ENCODE measurements at places on chromosomes 16 and 17. TPM values are rescaled to one million over a fixed set of nuclear protein-coding genes. Genes with fewer than 3 reads are reported as not detected.
A peak's percentile ranks its signal among the peaks of the same experiment; 100 is the strongest.

GRCh38 chr17:58309918-58310259 is 18.7 kb downstream of the TSPOAP1 start:
- H3K4me1 ChIP-seq = no peaks in the 10 kb centered on the region
- H3K27ac ChIP-seq = no peak overlapping the region
- no peak overlapping the region for H3K4me3 ChIP-seq
- H3K27me3 ChIP-seq = no peaks in the 10 kb centered on the region

DNA sequence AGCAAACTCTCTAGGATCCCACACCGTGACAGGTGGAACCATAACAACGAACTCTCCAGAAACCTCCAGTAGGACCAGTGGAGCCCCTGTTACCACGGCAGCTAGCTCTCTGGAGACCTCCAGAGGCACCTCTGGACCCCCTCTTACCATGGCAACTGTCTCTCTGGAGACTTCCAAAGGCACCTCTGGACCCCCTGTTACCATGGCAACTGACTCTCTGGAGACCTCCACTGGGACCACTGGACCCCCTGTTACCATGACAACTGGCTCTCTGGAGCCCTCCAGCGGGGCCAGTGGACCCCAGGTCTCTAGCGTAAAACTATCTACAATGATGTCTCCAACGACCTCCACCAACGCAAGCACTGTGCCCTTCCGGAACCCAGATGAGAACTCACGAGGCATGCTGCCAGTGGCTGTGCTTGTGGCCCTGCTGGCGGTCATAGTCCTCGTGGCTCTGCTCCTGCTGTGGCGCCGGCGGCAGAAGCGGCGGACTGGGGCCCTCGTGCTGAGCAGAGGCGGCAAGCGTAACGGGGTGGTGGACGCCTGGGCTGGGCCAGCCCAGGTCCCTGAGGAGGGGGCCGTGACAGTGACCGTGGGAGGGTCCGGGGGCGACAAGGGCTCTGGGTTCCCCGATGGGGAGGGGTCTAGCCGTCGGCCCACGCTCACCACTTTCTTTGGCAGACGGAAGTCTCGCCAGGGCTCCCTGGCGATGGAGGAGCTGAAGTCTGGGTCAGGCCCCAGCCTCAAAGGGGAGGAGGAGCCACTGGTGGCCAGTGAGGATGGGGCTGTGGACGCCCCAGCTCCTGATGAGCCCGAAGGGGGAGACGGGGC is 1.3 kb downstream of the SPN start:
- H3K4me3 ChIP-seq = peak overlapping the region; percentile 90
- peaks cover 68% of the 10 kb centered on the region for H3K4me1 ChIP-seq
- DNase-seq = peak; percentile 29
- peak overlapping the region; percentile 84 for H3K27ac ChIP-seq
- peaks cover 3% of the 10 kb centered on the region for H3K36me3 ChIP-seq

The SUPT4H1 gene
- polyA plus RNA-seq = 147 TPM

The CCL1 gene
- polyA plus RNA-seq = not detected

The MYO1C gene
- polyA plus RNA-seq = 11.4 TPM

DNA sequence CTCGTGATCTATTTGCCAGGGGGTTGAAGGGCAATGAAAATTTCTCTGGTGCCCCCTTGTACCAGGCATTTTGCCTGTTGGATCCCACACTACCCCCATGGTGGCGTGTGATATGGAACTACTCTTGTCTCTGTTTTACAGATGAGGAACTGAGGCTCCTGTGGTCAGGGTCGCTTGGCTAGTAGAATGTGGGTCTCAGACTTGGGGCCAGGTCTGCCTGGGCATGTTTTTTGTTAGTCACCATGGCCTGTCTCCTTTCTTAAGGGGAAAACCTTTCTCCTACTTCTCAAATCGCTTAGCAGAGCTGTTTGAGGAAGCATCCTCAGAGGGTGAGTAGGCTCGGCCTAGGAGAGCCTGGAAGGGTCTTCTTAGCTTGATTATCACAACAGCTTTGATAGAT is 51.2 kb downstream of the CLEC16A start:
- no peak overlapping the region for H3K27ac ChIP-seq
- no peaks in the 10 kb centered on the region for H3K4me1 ChIP-seq
- H3K36me3 ChIP-seq = peaks cover 14% of the 10 kb centered on the region
- DNase-seq = no peak
- H3K27me3 ChIP-seq = no peaks in the 10 kb centered on the region

The BPTF gene
- polyA plus RNA-seq = 13.0 TPM

DNA sequence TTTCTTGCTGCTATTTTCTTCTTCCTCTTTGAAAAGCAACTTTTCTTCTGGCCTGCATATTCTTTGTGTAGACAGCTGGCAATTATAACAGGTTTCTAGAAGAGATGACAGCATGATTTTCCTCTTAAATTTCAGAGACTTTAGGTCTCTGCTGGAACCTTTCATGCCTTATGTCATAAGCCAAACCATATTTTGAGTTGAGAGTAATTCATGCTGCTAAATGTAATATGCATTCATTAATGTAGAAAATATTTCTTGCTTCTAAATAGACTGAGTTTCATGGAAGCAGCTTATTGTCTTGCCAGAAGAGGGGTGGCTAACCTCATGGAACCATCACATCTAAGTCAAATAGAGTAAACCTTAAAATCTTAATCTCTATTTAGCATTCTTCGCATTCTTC is 25.9 kb upstream of the ABCA9 start:
- no peak overlapping the region for H3K27ac ChIP-seq
- no peak overlapping the region for H3K4me3 ChIP-seq
- no peaks in the 10 kb centered on the region for H3K4me1 ChIP-seq

DNA sequence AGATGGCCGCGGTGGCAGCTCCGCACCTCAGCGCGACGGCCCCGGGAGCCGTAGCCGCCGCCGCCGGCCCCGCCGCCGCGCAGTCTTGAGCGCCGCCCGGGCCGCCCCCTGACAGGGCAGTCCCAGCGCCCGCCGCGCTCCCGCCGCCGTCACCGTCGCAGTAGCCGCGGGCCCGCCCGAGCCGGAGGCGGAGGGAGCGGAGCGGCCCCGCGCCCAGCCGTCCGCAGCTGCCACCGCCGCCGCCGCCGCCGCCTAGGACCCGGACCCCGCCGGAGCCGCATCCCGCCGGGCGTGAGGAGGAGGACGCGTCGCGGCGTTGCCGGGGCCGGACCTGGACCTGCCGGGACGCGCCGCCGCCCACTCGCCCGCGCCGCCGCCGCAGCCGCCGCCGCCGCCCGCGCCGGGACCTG is 218 bp downstream of the TNRC6C start:
- H3K36me3 ChIP-seq = no peaks in the 10 kb centered on the region
- H3K4me1 ChIP-seq = peaks cover 47% of the 10 kb centered on the region
- H3K4me3 ChIP-seq = no peak overlapping the region
- H3K27me3 ChIP-seq = peaks cover 6% of the 10 kb centered on the region
- no peak for DNase-seq

GRCh38 chr16:49484451-49484849 is 110.8 kb downstream of the C16orf78 start:
- peaks cover 2% of the 10 kb centered on the region for H3K27me3 ChIP-seq
- DNase-seq = no peak
- no peak overlapping the region for H3K27ac ChIP-seq
- H3K36me3 ChIP-seq = no peaks in the 10 kb centered on the region
- no peak overlapping the region for H3K4me3 ChIP-seq

The TNP2 gene
- polyA plus RNA-seq = not detected

The NLRC3 gene
- polyA plus RNA-seq = 25.5 TPM

DNA sequence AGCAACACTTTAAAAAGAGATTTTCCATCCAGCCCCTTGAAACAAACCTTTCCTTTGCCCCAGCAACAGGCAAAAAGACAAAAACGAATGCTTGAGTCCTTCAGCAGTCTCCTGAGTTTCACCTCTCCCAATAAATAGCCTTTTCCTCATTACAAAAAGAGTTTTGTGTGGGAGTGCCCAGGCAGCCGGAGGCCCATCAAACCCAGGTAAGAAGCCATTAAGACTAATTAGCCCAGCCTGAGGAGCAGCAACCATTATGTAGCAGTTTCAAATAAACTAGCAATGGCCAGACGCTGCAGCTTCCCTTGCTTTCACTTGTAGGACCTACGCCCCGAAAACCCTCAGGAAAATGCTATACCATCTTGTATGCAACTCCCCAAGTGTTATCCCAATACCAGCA is 15.6 kb downstream of the GAS7 start:
- H3K27me3 ChIP-seq = no peaks in the 10 kb centered on the region
- no peak overlapping the region for H3K4me3 ChIP-seq
- H3K36me3 ChIP-seq = no peaks in the 10 kb centered on the region
- no peak overlapping the region for H3K27ac ChIP-seq
- no peaks in the 10 kb centered on the region for H3K4me1 ChIP-seq

- H3K4me3 ChIP-seq = no peak overlapping the region
- H3K27me3 ChIP-seq = no peaks in the 10 kb centered on the region
- no peak for DNase-seq
- H3K27ac ChIP-seq = no peak overlapping the region
- H3K4me1 ChIP-seq = peaks cover 11% of the 10 kb centered on the region
Observed at GRCh38 chr16:27208796-27209195, 5.5 kb downstream of the KDM8 start.

- H3K36me3 ChIP-seq = peaks cover 14% of the 10 kb centered on the region
- H3K27me3 ChIP-seq = no peaks in the 10 kb centered on the region
- no peak overlapping the region for H3K27ac ChIP-seq
- DNase-seq = no peak
- H3K4me3 ChIP-seq = no peak overlapping the region
Observed at GRCh38 chr17:75645501-75645888, 12.3 kb downstream of the SMIM5 start.

The CPHXL2 gene
- not detected for polyA plus RNA-seq

GRCh38 chr16:67917852-67918236 is 13.8 kb downstream of the CTRL start:
- H3K4me1 ChIP-seq = peaks cover 3% of the 10 kb centered on the region
- H3K36me3 ChIP-seq = peaks cover 19% of the 10 kb centered on the region
- no peak overlapping the region for H3K27ac ChIP-seq
- H3K4me3 ChIP-seq = no peak overlapping the region
- H3K27me3 ChIP-seq = no peaks in the 10 kb centered on the region

DNA sequence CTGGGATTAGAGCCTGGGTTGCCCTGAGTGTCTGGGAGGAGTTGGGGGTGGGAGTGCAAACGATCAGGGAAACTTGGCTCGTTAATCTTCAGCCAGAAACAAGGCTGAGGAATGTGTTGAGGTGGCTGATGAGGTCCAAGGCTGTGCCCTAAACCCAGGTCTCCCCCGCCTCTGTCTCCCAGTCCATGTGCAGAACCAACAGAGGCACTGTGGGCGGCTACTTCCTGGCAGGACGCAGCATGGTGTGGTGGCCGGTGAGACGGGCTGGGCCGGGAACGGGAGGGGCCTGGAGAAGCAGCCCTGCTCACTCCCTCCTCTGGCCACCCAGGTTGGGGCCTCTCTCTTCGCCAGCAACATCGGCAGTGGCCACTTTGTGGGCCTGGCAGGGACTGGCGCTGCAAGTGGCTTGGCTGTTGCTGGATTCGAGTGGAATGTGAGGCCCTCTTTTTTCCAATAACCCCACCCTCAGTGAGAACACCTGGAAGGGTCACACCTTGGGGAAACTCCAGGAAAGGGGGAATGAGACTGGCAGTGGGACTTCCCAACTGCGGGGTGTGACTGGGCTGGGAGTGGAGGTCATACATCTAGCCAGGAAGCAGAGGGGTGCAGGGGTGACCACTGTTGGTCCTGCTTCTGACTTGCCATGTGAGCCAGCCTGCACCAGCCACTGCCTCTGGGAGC is 1.7 kb downstream of the SLC5A2 start:
- no peaks in the 10 kb centered on the region for H3K27me3 ChIP-seq
- H3K36me3 ChIP-seq = no peaks in the 10 kb centered on the region
- H3K4me3 ChIP-seq = no peak overlapping the region
- H3K27ac ChIP-seq = no peak overlapping the region
- H3K4me1 ChIP-seq = peaks cover 12% of the 10 kb centered on the region
- DNase-seq = no peak

DNA sequence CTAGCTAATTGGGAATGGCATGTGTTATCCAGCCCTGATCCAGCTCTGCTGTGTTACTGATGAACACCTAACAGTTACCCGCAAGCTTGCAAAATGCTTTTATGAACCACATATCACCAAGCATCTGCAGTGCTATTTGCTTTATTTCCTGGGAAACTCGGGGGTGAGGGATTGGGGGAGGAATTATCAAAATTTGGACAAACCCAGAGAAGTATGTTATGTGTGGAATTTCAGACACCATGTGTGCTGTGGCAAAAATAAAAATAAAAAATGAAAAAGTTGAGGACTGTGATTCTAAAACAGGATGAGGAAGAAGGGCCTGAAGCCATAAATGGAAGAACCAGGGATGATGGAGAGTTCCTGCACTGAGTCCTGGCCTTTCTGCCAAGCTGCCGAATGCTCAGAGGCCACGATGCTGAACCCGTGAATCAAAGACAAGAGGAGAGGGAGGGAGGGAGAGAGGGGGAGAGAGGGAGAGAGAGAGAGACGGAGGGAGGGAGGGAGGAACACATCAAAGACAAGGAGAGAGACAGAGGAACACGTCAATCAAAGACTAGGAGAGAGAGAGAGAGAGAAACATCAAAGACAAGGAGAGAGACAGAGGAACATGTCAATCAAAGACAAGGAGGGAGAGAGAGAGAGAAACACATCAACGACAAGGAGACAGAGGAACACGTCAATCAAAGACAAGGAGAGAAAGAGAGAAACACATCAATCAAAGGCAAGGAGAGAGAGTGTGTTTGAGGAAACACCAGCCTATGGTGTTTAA is 89.8 kb downstream of the MRM3 start:
- no peak overlapping the region for H3K27ac ChIP-seq
- no peaks in the 10 kb centered on the region for H3K27me3 ChIP-seq
- no peak overlapping the region for H3K4me3 ChIP-seq
- no peaks in the 10 kb centered on the region for H3K4me1 ChIP-seq
- H3K36me3 ChIP-seq = no peaks in the 10 kb centered on the region

DNA sequence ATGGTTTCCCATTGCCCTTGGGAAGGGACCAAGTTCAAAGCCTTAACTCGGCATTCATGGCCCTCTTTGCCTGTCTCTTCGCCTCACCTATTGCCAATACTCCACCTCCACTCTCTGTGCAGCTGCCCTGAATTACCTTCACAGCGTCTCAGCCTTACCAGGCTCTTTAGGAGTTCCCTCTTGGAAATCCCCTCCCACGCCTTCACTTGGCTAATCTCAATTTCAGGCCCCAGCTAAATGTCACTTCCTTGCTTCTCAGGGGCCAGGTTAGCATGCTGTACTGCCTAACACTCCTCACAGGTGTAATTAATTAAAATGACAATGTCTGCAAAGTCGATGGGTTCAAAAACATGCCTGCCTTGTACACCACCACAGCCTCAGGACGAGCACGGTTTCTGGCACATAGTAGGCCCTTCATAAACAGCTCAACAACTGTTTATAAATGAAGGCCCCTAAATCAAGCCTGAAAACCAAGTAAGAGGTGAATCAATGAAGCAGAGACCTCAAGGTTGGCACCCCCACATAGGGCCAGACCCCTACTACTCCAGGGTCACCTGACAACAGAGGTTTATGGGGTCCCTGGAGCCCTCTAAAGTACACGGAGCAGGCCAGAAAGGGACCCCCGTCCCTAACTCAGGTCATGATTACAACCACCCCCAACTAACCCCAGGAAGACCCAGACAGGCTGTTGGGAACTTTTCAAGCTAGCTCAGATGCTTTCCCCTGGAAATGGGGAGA is 11.2 kb upstream of the EEF2K start:
- H3K27ac ChIP-seq = peak overlapping the region; percentile 85
- peaks cover 36% of the 10 kb centered on the region for H3K4me1 ChIP-seq
- H3K4me3 ChIP-seq = peak overlapping the region; percentile 89
- no peaks in the 10 kb centered on the region for H3K36me3 ChIP-seq
- H3K27me3 ChIP-seq = no peaks in the 10 kb centered on the region

All from CD4-positive, CD25-positive, alpha-beta regulatory T cell (primary cell).